ENCODE measurements at places on chromosomes 6 and 20.

GRCh38 chr6:111642463-111643158 is 36.9 kb upstream of the TRAF3IP2 start:
- peak; percentile 3 for DNase-seq

DNA sequence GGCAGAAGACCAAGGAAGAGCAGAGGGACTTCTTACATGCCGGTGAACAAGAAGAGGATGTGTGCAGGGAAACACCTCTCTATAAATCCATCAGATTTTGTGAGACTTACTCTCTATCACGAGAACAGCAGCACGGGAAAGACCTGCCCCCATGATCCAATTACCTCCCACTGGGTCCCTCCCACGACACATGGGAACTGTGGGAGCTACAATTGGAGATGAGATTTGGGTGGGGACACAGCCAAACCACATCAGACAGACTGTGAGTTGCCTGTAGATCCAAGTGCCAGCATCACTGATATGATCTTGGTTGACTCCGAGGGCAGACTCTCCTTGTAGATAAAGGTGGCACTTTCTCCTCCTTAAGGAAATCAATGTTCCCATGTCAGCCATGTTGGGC is 414.8 kb upstream of the JARID2 start:
- no peak for DNase-seq

DNA sequence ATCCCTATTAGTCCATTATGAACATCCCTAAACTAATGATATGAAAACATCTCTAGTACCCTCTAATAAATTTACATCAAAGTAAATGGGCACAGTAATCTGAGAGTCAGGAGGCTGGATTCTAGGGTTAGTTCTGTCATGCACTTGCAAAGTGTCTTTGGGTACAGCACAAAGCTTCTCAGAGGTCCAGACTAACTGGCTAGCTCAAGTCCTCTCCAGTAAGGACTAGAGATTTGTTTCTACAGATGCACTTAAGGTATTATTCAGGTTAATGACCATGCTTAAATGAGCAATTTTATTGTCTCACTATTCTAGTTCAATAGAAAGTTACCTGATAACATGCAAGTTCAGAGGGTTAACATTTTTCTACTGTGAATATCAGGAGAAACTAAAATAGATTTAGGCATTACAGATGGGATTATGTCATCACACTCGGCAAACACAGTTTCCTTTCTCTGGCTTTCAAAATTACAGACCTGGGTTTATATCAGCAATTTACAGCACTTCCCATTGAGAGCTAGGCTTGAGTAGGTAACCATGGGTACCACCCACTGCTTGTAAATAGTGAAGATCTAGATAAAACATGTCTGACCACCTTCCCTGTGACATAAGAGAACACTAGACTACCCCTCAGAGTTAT is 402.9 kb upstream of the RUNX2 start:
- no peak for DNase-seq

DNA sequence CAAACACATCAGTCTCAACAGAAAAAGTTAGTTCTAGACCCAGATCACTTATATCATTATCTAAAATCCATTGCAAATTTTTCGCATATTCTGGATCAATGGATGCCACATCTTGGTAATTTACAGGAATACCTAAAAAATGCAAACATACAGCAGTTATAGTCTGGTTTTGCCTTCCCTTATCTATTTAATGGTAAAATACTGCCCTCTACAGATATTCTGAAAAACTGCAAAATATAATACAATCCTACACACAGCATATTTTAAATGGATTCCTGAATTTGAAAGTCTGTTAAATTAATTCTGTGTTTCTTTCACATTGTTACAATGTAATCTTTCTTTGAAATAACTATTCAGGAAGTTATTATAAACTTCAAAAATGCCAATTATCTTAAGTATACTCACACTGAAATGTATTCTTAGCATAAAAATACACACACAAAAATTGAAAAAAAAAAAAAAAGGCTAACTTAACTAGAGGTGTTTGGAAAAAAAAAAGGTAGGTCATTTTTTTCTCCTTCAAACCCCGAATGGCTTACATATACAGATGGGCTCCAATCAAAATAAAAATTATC is 88.4 kb downstream of the HACE1 start:
- no peak for DNase-seq

DNA sequence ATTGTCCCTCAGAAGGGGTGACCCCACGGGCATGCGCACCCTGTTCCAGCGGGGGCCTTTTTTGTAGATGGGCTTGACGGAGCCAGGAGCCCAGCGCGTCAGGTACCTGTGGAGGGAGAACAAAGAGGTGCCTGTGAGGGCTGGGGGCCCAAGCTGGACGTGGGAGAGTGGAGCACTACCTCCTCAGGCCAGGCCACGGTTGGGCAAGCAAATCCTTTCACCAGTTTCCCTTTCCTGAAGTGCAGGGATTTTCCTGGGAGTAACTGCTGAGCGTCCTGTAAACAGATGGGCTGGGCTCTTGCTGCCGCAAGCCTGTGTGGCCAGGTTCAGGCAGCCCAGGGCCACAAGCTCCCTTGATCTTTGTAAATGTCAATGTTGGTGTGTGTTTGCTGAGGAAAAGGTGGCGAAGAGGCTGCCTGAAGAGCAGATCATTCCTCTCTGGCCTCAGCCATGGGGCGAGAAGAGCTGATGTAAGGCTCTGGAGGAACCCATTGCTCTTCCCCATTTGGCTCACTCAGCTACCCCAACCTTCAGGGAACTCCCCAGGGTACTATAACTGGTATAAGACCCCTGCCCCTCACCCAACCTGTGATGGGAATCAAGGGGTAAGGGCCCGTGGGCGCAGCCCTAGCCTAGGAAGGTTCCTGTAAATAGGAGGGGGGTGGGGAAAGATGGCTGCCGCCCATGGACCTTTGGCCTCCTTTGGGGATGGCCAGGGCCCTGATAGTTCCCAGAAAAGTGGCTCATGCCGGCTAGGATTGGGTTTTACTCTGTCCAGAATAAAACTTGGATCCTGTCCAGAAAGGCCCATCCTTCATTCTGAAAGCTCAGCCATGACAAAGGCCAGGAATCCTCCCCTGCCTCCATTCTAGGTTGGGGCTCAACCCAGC is 15.5 kb downstream of the MRPS18A start:
- DNase-seq, result no peak

- no peak for DNase-seq
These were observed 67.6 kb downstream of the NUDT3 start for GRCh38 chr6:34324738-34325444.

DNA sequence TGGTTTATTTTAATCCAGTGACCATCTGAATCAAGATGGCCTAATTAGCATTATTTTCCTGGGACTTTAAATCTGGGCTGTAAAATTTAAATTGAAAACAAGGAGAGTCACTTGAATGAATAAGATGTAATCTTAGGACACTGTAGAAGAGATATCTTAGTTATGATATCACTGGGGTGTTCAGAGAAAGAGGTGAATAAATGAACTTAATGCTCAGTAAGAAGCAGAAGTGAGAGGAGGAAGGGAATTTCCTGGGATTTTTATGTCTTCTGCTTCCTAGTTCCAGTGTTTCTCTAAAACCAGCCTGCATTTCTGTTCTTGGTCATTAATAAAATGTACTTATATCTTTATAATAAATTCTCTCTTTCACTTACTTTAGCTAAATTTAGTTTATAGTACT is 136.8 kb upstream of the PTPRK start:
- DNase-seq, result no peak

- no peak for DNase-seq
These were observed 317.5 kb upstream of the MARCKS start for GRCh38 chr6:113539623-113540022.

DNA sequence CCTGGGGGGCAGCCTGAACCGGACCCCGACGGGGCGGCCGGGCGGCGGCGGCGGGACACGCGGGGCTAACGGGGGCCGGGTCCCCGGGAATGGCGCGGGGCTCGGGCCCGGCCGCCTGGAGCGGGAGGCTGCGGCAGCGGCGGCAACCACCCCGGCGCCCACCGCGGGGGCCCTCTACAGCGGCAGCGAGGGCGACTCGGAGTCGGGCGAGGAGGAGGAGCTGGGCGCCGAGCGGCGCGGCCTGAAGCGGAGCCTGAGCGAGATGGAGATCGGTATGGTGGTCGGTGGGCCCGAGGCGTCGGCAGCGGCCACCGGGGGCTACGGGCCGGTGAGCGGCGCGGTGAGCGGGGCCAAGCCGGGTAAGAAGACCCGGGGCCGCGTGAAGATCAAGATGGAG is 636 bp downstream of the SRF start:
- peak; percentile 42 for DNase-seq

DNA sequence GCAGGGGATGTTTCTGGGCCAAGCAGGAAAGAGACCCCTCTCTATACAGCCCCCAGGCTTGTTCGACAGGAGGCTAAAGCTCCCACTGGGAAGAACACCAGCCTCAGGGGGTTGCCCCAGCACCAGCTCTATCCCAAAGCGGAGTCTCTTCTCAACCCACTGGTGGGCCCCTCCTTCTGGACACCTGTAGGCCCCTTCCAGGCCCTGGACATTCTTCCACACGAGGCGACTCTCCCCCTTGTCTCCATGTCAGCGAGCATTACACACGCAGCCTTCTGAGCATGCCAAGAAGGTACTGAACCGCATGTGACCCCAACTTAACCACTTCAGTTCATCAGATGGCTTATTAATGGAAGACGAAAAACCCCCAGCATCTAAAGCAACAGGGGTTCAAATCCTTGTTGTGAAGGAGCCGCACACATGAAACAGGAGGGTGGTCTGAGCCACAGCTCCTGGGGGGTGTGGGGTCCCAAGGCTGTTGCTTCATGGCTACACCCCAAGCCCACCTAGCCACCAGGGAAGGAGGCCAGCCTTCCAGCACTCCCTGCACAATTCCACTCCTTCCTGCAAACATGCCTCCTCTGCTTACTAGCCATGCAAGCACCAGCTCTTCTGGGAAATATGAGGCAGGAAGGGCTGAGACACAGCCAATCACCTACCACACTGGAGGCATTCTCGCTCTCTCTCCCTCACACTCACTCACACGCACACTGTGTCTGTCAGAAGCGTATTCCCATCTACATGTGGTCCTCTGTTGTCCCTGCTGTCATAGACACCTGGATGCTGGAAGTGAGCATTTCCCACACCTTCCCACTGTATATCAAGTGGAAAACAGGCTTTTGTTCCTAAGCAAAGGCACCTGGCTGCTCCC is 104.5 kb downstream of the NOL4L start:
- DNase-seq, result no peak

DNA sequence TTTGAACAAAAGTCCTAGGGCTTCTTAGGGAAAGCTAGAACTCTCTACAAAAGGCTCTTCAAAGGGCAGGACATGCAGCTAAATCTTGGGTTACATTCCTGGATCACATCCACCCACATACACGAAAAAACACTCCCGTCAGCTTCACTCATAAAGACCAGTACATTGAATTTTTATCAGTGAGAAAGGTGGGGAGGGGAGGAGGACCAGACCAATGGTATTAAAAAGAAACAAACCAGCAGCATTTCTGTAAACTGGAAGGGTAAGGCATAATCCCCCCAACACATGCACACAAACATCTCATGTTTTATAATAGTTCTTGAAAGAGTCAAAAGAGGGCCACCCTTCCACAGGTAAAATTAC is 31.6 kb downstream of the MYLK4 start:
- DNase-seq, result no peak

- no peak for DNase-seq
These were observed 474.6 kb upstream of the MMS22L start for GRCh38 chr6:97757575-97757974.

DNA sequence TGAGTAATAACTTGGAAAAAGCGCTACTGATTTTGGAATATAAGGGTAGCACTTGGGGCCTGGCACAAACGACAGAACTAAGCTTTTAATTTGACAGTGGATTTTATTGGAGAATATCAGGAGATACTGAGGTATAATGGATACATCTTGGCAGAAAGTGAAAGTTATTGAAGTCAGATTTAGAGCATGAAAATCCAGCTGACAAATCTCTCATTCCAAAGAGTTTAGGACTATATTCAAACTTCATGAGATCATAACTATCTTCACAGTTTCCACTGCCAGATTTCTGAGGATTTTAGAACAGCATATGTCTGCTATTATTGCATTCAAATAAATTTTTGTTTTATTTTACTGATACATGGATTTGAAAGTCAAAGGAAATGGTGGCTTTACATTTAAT is 132.3 kb upstream of the THEMIS start:
- DNase-seq, result no peak

DNA sequence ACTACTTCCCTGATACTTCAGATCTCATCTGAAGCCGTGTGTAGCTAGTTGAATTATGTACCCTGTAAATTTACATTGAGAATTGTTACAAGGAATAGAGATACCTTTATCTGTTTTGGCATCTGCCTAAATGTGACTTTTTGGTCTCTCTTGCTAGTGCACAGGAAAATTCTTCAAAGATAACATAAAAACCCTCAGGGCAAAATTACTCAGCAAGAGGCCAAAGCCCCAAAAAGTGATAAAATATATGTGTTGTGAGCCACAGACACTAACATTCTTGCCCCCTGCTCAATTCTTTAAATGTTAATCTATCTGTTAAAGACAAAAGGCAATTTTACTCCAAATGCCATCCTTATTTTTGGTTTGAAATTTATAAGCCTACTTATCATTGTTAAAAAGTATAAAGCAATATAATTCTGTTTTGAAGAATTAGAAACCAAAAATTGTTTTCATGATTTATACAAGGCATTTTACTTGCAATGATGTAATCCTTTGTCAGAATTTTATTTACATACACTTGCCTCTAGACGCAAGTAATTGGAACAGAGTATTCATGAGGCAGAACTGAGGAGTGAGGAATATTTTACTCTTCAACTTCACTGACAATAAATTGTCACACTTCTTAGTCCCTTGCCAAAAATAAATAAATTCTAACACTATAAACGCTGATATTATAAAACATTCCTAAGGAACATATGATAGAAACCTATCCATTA is 186.2 kb downstream of the EPM2A start:
- no peak for DNase-seq

DNA sequence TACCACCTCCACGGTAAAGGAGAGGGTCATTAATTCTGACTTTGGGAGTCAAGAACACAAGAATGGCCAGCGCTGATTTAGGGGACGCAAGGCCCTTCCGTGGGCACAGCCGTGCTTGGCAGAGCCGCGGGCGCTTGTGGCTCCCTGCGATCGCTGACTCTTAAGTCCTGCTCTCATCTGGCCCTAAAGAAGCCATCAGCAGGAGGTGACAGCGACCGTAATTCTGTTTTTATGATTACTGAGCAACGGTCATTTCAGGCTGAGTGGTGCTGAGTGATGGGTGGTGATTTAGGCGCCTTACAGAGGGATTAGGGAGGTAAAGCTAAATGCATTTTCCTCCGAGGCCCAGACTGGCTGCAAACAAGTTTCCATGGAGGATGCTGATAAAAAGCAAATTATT is 364.6 kb upstream of the SULF2 start:
- no peak for DNase-seq

GRCh38 chr6:70884074-70884983 is 72.5 kb downstream of the B3GAT2 start:
- peak; percentile 30 for DNase-seq

Measured in activated CD4-positive, alpha-beta T cell treated with anti-CD3 and anti-CD28 coated beads, Interleukin-2, amount 50 U/mL, for 1 hour (primary cell).